ENCODE measurements at places on chromosomes 5 and 9.

DNA sequence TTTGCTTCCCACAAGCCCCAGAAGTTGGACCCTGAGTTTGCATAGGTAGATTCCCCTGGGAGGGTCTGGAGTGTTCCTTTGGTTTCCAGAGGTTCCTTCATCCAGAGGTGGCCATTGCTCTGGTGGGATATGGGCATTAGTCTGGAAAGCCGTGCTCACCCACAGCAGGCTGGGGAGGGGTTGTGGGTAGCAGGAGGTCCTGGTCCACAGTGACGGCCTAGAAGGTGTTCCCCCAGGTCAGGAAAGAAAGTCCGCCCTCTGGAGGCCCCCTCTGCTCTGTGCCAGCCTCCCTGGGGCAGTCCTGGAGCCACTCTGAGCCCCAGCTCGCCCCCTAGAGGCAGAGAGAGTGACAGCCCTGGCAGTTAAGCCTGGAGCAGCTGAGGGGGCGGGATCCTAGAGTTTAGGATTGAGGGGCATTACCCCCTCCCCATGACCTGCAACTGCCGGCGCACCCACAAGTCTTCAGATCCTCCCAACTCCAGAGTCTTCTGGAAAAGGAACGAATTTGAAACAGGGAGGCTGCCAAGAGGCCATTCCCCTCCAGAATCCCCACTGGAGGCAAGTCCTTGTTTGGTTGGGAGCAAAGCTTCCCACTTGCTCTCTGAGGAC is 36.8 kb downstream of the NDST1 start:
- peak; percentile 72 for DNase-seq

- DNase-seq = no peak
Observed at GRCh38 chr5:135547590-135548254, 12.0 kb upstream of the NEUROG1 start.

DNA sequence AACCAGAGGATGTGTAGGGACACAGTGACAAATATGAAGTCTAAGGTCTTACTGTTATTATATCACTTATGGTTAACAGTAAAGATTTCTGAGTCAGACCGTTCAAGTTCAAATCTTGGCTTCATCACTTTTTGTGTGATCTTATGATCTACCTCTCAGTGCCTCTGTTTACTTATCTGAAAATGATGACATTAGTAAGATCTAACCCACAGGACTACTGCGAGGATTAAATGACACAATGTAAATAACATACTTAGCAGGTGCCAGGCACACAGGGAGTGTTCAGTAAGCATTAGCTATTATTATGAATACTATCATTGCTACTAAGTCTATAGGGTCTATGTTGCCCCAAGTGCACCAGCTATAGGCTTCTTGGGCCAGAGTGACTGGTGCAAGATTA is 2.0 kb downstream of the IRF1 start:
- no peak for DNase-seq

- no peak for DNase-seq
Observed at GRCh38 chr5:150167908-150168307, 1.3 kb downstream of the CDX1 start.

- no peak for DNase-seq
Observed at GRCh38 chr9:2800394-2801179, 43.3 kb downstream of the PUM3 start.

DNA sequence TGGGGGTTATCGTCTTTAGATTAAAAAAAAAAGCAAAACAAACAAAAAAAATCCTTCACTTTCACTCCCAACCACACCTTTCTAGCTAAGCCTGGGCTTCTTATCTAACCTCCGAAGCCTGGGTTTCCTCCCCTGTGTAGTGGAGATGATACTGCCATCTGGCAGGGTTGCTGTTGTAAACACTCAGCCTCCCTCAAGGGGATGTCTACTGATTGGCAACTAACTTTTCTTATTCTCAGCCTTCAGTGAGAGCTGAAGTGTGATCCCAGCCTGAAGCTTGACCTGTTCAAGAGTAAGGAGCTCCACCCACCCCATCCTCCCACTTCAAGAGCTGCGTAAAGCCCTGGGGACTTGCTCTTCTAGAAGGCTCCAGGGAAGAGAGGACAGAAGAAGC is 21.5 kb upstream of the WWC1 start:
- DNase-seq = no peak

DNA sequence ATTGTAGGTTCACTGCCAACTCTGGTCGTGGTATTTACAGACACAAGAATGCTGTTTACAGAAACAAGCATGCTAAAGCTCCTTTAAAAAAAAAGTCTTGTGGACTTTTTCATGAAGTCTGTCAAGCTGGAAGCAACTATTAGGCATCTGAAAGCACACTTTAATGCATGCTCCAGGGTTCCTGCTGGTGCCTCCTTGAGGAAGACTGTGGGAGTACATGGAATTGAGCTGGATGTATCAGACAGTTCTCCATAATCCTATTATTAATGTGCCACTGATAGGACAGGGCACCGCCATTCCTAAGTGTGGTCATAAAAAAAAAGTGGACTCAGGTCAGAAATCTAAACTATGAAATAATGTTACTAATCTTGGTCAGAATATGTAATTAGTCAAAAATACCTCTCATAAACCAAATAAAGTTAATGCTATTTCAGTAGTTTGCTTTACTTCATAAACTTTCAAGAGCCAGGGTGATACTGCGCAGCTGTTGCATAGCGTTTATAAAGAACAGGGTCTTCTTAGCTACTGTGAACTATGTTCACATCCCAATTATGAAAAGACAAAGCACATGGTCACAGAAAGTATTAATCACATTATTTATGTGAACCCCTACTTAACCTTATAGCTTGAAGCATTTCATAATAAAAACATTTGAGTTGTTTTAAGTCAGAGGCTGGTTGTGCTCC is 390.8 kb upstream of the PTGER4 start:
- no peak for DNase-seq

- no peak for DNase-seq
Observed at GRCh38 chr5:56006600-56006999, 11.8 kb upstream of the IL6ST start.

DNA sequence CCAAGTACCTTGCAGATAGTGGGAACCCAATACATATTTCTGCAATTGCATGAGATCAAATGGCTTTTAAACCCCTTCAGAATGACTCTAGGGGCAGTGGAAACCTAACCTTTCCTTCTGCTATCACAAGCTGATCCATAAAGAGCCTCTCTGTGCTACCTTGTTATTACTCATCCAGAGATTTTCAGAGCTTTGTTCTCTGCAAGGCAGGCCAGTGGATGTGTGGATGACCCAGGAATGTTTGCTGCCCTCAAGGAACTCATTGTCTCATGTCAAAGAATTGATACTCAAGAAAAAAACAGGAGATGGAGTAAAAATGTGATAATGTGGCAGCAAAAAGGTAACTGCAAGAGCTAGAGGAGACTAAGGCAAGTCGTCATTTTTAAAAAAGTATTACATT is 164.1 kb downstream of the HMHB1 start:
- no peak for DNase-seq

GRCh38 chr9:81772144-81772543 is 82.8 kb upstream of the TLE1 start:
- no peak for DNase-seq

- DNase-seq = no peak
Observed at GRCh38 chr9:14511452-14511851, 181.8 kb downstream of the ZDHHC21 start.

DNA sequence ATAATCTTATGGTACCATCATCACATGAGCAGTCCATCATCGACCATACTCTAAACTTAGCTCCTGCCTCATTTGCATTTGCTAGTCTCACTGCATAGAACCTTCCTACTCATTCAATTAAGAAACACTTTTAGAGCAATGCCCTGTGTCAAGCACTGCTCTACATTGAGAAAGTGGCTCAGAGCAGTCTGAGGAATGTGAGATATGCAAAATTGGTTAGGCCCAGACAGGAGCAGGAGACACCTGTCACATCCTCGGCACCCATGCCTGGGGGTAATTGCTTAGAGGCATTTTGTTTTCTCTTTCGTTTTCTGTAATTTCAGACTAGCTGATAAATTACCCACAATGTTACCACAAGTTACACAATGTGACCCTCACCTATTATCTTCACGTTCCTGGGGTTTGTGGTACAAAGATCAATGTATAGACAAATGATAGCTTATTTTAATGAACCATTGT is 4.9 kb upstream of the RARS1 start:
- DNase-seq = no peak

DNA sequence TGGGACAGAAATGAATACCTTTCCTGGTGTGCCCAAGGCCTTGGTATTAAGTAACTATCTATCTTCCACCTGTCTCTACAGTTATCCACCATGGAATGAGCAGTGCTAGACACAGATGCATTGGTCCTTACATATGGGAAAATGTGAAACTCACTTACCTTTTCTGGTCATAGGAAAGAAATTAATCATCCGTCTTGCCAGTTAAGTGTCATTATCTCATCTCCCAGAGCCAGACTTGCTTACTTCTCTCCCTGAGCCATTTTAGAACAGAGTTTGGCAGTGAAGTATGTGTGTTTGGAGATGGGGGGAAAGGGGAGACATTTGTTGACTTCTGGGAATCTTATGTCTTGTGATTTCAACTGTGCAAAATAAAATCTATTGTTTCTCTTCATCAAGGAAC is 1211.0 kb upstream of the CDH6 start:
- no peak for DNase-seq

DNA sequence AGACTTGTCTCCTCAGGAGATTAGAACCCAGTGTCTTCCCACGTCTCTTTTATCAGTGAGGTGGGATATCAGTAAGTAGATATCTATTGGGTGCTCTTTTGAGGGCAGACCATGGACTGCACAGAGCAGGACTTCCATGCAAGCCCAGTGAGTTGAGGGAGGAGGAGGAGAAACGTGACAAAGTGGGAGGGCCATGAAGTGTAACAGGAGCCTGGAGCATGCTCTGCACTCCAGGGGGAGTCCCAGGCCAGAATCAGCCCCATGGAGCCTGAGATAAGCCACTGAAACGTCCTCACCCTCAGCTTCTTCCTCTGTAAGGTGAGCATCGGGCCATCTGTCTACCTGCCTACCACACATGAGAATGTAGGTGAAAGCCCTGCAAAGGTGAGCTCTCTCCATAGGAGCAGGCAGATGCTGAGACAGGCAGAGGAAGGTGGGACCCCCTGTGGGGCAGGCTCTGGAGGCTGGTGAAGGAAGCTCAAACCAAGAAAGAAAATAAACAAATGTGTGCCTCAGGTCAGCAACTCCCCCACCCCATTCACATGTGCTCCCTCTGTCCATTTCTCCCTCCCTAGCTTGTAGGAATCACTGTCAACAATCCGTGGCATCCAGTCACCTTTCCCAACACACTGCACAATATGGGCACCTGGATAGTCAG is 87.4 kb downstream of the NRG2 start:
- no peak for DNase-seq

- no peak for DNase-seq
Observed at GRCh38 chr5:148653836-148654781, at the start of gene HTR4. Gene HTR4, minus strand, starts transcription at chr5:148654527. Its CDS starts 17,513 bp downstream, at chr5:148637014.

DNA sequence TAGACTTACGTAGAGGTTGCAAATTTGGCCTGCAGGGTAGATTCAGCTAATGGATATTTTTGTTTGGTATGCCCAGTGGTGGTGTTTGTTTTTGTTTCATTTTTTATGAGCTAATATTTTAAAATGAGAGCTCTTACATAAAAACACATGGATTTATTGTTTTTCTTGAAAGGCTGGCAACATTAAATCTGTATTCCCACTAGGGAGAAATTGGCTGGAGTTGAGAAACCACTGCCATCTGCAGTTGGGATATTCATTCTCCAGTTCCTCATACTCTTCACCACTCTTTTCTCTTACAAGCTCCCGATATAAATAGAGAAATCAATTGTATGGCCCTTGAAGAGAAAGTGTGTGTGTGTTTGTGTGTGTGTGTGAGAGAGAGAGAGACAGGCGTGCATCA is 143.3 kb downstream of the ALDH1A1 start:
- DNase-seq = no peak

DNA sequence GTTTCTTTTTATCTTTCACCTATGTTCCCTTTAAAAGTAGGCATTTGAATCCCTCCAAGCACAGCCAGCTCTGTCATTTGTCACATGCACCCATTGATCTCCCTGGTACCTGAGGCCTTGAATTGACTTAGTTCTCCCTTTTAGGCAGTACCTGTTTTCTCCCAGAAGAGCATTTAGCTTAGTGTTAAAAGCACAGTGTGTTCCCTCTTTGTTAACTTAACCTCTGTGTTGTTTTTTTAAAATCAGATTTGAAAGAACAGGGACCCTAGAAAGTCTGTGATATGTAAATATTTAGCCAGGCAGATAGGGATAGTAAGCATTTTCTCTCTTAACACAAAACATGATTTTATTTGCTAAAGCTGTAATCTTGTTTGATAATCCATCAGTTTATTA is 113.8 kb upstream of the SPATA31D4 start:
- DNase-seq = no peak

GRCh38 chr9:99361817-99362216 is 139.7 kb downstream of the SEC61B start:
- no peak for DNase-seq

DNA sequence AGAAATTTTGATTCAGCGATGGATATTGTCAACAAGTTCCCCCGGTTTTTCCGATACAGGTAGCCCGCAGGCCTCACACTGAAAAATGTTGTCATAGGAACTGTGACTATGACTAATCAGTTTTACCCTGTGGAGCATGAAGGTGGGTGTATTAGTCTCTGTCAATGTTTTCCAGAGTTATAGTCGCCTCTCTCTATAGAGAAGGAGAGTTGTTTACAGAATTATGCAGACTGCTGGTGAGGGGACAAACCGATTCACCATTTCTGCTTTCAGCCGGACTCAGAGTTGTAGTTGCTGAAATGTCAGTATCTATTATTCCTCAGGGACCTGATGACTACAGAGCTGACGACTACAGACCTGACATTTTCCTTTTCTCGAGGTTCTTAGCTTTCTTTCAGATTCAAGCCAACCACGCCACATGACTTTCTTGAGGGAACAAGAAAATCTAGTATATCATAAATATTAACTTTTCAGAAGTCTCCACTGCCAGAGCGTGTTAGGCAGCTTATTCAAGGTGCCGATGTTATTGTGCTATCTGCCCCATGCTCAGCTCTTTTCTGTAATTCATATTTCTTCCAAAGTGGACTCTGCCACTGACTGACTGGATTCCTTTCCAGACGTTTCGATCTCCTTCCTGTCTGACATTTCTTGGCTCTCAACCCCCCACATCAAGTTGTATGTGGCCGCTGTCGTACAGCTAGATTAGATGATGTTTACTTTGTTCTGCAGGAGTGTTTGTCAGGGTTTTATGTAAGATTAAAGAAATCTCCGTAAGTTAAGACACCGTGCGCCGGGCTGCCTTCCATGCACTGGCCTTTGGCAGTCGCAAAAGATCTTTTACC is 178.1 kb downstream of the FGF1 start:
- DNase-seq = no peak

- DNase-seq = no peak
Observed at GRCh38 chr5:55899344-55899743, 48.2 kb downstream of the IL31RA start.

DNA sequence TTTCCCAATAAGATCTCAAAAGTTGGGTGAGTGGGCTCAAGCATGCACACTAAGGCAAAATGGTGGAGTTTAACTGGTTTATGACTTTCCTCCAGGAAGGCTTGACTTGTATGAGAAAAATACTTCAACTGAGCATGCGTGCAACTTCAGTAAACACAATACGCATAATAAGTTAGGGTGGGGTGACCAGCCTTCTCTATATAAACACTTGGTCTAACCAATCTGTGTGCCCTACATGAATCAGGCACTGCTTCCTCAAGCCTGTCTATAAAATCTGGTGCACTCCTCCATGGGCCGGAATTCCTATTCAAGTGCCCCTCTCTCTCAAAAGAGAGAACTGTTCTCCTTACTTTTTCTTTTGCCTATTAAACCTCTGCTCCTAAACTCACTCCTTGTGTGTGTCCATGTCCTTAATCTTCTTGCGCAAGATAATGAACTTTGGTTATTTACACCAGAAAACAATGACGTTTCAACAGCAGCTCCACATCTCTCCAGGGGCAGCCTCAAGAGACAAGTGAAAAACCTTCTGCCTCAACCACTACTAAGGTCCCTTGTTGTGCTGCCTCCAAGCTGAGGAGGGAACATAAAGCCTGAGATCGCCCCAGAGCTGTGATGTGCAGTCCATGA is 352.6 kb downstream of the CAAP1 start:
- no peak for DNase-seq

Data from NCI-H460 (cell line).